Breast epithelium (tissue), 4 donors: ENCODE measurements at places on chromosomes 13 and 19.
A peak's percentile ranks its signal among the peaks of the same experiment; 100 is the strongest.

- no peak for DNase-seq
These were observed 133.9 kb downstream of the KL start for GRCh38 chr13:33150126-33150525.

- no peak for DNase-seq
These were observed 22.5 kb downstream of the RNASEH2B start for GRCh38 chr13:50932091-50932490.

- no peak for DNase-seq
These were observed 5.0 kb downstream of the ADAT3 start for GRCh38 chr19:1910177-1910576.

GRCh38 chr13:40139896-40140520, 484.5 kb downstream of the COG6 start:
- DNase-seq = no peak

DNA sequence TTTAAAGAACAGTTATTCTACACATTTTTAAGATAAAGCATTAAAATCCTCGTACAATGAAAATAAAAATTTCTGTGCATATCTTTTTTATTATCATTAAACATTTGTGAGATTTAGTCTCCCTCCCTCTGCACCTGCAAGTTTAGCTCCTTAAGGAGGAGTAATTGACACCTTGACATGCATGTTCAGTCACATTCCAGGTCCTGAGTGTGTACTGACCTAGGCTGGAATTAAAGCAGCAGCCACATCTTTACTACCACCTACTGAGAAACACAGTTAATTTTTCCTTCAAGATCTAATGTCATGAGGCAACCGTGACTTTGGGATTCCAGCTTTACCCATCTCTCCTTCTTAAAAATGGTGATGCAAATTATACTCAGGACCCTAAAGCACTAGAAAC, 123.1 kb upstream of the FREM2 start:
- DNase-seq = no peak

GRCh38 chr13:114338959-114339358, 24.7 kb downstream of the CHAMP1 start:
- no peak for DNase-seq

GRCh38 chr19:7742575-7742974, 4.8 kb downstream of the CD209 start:
- no peak for DNase-seq

DNA sequence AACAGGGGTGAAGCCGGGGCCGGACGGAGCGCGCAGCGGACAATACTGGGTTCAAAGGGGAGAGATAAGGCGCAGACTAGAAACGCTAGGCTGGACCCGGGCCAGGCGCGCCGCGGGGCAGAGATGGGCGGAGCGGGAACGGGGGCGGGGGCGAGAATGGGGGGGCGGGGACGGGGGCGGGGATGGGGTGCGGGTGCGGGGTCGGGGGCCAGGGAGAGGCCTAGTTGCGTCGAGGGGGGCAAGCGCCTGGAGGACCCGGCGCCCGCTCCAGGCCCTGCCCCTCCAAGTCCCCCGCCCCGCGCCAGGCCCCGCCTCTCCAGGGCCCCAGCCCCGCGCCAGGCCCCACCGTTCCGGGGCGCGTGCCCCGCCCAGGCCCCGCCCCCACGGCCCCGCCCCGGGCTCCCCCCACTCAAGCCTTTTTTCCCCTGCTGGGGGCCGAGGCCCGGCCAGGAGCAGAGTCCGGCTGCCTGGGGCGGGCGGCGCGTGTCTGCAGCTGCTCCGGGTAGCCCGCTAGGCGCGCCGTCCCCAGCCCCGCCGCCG, at the start of gene CERS4:
Gene CERS4 (plus strand): TSS at position 449 of the 540 bp plus-strand sequence. CDS start 41,707 bp downstream, outside the sequence.
- DNase-seq = peak; percentile 64

- DNase-seq = no peak
These were observed 20.7 kb upstream of the TINCR start for GRCh38 chr19:5588441-5588840.

DNA sequence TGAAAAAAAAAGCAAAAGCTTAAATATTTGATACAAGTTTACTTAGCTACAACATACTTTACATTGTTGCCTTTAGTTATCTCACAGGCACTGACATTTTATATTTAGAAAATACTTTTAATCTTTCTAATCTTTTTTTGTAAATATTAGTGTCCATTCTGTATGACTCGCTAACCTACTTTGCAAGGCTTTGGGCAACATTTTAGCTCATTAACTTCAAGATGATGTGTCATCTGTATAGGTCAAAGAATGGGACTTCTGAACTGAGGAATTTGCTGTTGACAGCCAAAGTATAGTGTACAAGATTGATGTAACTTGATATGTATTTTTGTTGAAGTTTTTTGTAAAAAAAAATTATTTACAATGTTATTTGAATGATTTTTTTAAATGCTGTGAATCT, 2.7 kb upstream of the C1QTNF9 start:
- DNase-seq = no peak
